ENCODE measurements at places on chromosomes 13 and 19.

DNA sequence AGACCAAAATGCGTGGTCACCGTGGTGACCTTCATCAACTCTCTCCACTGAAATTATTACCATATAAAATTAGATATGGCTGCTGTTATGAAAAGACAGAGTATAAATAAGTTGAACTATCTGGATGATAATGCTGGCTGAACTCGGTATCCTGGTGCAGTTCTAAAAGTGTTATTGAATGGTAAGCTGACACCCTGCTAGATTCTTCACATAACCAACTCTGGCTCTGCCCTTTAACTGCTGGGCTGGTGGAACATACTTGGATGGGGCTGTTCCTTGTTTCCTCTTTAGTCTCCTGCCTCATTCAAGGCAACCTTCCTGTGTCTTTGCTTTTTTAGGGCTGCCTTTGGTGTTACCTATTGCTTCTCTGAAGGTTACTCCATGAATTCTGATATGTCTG, 106.9 kb downstream of the FGF9 start:
- no peak for DNase-seq

DNA sequence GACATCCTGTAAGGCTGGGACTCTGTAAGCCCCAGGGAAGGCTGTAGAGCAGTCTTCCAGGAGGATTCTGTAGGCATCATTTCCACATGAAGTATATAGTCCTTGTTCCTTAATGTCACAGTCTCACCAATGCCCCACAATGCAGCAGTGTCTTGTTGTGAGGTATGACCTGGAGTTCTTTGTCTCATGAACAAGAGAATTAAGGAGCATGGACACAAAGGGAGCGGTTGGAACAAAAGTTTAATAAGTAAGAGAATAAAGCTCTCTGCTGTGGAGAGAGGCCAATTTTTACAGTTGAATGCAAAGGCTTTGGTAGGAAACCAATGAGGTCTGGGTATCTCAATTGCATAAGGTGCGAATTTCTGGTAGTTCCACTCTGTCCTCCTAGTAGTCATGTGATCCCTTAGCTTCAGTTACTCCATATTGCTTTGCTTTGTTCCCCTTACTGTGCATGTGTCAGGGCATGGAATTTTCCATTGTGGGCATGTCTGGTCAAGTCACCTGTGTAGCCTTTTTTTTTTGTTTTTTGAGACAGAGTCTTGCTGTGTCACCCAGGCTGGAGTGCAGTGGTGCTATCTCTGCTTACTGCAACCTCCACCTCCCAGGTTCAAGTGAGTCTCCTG, 124.3 kb upstream of the TMTC4 start:
- no peak for DNase-seq

DNA sequence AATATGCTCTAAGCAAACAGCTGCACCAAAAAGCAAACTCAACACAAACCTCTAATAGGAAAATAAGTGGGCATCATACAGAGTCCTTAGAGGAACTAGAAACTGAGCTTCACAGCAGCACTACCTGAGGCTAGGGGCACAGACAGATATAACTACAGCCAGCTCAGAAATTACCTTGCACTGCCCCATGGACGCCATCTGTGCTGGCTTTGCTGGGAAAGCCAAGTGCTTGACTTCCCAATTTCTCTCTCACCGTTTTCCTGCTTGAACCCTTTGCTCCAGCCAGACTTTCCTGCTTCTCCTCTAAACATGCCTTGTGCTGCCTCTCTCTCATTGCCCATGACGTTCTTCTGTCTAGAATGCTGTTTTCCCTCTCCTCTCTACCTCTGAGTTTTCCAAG, 29.3 kb downstream of the MTUS2 start:
- DNase-seq = no peak

GRCh38 chr19:39814595-39814994, 19.4 kb downstream of the DYRK1B start:
- DNase-seq = no peak

DNA sequence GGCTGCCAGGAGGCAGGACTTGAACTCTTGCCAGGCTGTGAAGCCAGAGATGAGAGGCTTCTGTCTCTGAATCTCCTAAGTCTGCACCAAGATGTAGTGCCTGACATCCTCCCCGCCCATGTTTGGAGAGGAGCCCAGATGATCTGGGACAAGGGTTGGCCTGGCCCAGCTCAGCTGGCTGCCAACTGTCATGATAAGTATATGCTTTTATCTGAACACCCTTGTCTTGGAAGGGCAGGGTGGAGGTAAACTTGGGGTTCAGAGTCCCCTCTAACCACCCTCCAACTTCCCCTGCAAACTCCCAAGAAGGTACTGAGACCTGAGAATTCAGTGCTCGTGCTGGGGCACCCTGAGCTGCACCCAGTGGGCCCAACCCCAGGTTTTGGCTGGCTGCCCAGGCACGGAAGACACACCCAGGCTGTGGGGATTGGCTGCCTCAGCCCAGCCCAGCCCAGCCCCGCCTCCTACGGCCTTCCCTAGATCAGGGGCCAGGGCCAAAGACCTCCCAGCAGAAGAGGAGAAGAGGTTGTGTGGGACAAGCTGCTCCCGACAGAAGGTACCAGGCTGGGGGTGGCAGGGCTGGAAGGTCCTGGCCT, at the start of gene CYP4F12:
Gene CYP4F12, plus strand, starts transcription at position 508 of the 596 bp plus-strand sequence. CDS start 443 bp downstream, outside the sequence.
- no peak for DNase-seq

DNA sequence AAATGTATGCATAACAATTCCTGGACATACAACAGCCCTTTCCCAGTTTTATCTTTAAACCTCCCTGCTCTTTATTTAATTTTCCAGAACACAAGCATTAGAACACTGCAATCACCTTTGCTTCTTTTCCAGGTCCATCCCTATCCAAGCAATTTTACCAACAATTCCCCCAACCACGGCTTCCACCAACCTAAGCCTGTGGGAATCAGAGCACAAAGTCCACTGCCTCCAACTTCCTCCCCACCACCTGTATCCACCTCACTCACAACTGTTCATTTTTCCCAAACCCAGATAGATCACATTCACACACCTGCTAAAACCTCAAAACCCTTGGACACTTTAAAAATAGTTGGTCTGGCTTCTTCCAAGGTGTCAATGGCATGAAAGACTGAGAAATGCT, 39.5 kb downstream of the FOXO1 start:
- no peak for DNase-seq

DNA sequence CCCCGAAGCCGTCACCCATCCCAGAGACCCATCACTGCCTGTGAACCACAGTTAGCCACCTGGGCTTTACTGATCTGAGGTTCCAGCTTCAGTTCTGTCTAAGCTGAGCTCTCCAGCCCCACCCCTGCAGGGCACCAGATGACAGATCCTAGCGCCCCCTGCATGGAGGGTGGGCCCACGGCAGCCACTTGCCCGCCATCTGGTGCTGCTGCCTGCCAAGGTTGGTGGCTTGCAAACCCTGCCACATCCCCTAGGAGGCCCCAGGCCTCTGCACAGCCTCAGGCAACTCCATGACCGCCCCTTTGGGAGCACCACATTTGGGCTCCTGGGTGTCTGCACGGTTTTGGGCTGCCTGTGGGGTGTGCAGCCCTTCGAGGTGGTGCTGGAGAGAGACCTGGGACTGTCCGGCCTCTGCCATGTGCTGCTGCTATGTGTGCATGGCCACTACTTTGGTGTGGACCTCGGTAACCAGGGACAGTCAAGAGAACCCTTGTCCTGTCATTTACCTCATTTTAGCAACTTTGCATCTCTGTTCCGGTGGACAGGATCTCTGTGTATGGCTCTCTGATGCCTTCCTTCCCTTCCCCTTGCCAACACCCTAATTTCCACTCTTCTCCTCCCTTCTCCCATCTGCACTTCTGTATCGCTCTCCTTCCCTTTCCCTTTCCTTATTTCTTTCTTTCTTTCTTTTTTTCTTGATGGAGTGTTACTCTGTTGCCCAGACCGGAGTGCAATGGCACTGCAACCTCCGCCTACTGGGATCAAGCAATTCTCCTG, 17.4 kb upstream of the SDHAF1 start:
- DNase-seq = no peak

DNA sequence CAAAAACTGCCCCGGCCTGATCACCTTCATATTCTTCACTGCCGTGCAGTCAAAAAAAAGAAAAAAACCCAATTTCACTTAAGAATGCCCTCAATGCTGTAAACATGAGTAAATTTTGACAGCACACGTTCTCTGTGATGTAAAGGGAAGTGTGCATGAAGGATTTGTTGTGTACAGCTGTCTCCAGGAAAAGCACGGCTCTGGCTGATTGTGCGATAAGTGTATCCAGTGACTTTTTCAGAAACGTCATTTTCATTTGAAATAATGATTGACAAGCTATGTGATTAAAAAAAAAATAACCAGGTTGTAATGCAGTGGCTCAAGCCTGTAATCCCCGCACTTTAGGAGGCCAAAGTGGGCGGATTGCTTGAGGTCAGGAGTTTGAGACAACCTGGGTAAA, 39.6 kb downstream of the ANKRD10 start:
- DNase-seq = no peak

GRCh38 chr19:4568886-4569285, 9.4 kb upstream of the SEMA6B start:
- DNase-seq = no peak

- no peak for DNase-seq
These were observed 89.9 kb downstream of the COL4A2 start for GRCh38 chr13:110396913-110397381.

DNA sequence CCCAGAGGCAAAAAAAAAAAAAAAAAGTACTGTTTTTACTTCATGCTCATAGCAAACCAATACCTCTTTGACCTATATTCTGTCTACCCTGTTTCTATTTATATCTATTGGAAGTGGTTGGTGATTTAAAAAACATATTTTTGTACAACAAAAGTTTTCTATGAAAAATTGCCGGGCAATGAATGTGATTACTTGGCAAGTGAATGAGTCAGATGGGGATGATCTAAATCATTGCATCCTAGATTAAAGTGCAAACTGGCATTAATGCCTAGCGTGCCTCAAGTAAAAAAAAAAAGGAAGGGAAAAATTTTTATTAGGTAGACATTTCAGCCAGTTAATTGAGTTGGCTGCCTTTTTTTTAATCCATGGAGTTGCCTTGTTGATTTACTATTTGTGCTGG, 500.6 kb downstream of the KCTD12 start:
- no peak for DNase-seq

DNA sequence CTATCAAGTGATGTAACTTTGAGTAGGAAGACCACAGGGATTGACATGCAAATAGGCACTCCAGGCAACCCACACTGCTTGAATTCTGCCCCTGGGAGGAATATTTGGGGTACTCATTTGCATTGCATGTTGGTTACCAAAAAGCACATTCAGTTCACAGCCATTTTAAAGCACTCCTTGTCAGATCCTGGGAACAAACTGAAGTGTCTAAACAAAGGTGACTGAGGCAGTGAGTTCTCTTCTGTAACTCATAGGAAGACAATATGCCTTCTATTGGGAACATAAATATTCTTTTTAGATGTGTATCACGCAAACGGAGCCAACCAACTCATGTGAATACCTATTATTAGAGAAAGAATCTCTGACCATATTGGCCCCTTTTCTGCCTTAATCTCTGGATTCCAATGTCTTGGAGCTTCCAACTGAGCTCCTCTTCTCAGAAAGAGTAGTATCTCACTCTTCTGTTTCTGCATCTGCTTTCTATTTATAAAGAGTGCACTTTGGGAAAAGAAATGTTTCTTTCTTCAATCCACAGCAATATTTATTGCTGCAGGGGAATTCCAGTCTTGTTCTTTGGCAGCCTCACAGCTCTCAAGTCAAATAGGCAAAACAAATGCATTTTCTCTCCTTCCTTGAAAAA, 125.7 kb upstream of the NBEA start:
- DNase-seq = no peak

GRCh38 chr13:111604097-111604496, 283.7 kb downstream of the TEX29 start:
- no peak for DNase-seq

- DNase-seq = no peak
These were observed 2.2 kb downstream of the ZNF415 start for GRCh38 chr19:53130506-53130905.

GRCh38 chr13:78228211-78228610, 309.6 kb upstream of the EDNRB start:
- no peak for DNase-seq

GRCh38 chr19:10760273-10760944, 42.5 kb downstream of the DNM2 start:
- peak; percentile 49 for DNase-seq

GRCh38 chr19:55080121-55080967, 4.7 kb downstream of the EPS8L1 start:
- peak; percentile 23 for DNase-seq

DNA sequence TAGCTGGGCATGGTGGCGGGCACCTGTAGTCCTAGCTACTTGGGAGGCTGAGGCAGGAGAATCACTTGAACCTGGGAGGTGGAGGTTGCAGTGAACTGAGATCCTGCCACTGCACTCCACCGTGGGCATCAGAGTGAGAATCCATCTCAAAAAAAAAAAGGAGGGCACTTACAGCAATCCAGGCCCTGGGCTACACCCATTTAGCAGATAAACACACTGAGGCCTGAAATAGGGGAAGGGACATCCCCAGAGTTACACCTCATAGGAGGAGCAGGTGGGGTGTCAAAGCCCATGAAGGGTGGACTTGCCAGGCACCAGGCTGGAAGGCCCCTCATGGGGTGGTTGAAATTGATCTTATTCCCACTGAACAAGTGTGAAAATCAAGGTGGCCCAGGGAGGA, 13.9 kb upstream of the PLAUR start:
- DNase-seq = no peak

GRCh38 chr13:57253551-57253950, 86.6 kb downstream of the PRR20E start:
- no peak for DNase-seq

DNA sequence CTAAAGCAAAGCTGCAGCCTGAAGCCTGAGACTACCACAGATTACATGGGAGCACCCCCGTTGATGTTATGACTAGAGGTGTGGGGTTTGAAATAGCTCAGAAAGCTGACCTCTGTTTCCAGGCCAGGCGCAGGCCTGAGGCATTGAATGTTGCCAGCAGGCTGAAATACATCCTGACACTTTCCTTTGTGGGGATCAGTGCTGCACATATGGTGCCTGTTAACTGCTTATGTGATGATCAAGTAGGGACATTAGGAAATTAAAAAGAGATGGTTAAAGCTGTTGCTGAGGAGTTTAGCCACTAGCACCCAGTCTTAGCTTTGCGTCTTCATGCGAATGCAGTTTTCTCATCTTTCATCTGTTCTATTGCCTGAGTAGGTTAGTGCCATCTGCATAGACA, 83.2 kb downstream of the CCNA1 start:
- no peak for DNase-seq

GRCh38 chr19:56083668-56084067, 37.4 kb downstream of the ZNF787 start:
- no peak for DNase-seq

- no peak for DNase-seq
These were observed 1249.4 kb upstream of the SLC10A2 start for GRCh38 chr13:104315606-104316005.

DNA sequence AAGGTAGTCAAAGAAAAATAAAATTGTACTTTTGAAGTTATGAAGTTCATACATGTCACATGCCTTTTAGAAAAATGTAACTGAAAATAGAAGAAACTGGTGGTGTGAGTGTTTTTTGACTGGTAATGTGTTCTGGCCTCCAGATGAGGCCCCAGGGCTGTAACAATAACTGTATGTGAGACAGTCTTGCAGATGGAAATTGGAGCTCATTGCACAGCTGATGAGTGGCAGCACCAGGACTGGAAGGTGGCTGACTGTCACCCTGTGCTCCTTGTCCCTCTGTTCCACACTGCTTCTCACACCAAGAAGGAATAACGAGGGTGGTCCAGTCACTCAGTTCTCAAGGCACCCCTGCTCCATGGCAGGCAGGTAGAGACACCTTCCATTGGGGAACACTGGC, 215.6 kb downstream of the SLC7A1 start:
- no peak for DNase-seq

- DNase-seq = no peak
These were observed 55.2 kb downstream of the ELF1 start for GRCh38 chr13:40963927-40964326.
